Frontal cortex (tissue), 4 donors: ENCODE measurements at places on chromosomes 11 and 22. TPM values are rescaled to one million over a fixed set of nuclear protein-coding genes. Genes with fewer than 3 reads are reported as not detected.

Gene F2
- not detected for total RNA-seq

Gene HTR3A
- total RNA-seq: 1.2 TPM

Gene PHF21B
- 8.6 TPM for total RNA-seq

Gene CRYAB
- total RNA-seq: 6.5 TPM

Gene PDHX
- total RNA-seq: 46.1 TPM

Gene FREY1
- 1.2 TPM for total RNA-seq

Gene PES1
- total RNA-seq: 52.2 TPM

Gene GLB1L2
- 1.2 TPM for total RNA-seq

Gene OR8G5
- not detected for total RNA-seq

Gene C11orf52
- not detected for total RNA-seq

Gene CD248
- total RNA-seq: 1.2 TPM

Gene PATE2
- total RNA-seq: 0.82 TPM

Gene SGSM1
- 8.6 TPM for total RNA-seq

Gene GRIK4
- 3.3 TPM for total RNA-seq

Gene CCDC88B
- total RNA-seq: 0.82 TPM

Gene OR52N4
- not detected for total RNA-seq

Gene FAM227A
- 4.9 TPM for total RNA-seq

Gene STK33
- 7.3 TPM for total RNA-seq

Gene KRTAP5-1
- not detected for total RNA-seq

Gene TPBGL
- not detected for total RNA-seq

Gene SCGB1A1
- not detected for total RNA-seq

Gene FAM168A
- 51.4 TPM for total RNA-seq

Gene PPFIA1
- total RNA-seq: 37.9 TPM

Gene CD3D
- not detected for total RNA-seq

Gene YPEL4
- 5.3 TPM for total RNA-seq

Gene UCP3
- total RNA-seq: 0.82 TPM

Gene C22orf31
- total RNA-seq: 0.41 TPM

Gene NLRP14
- 0.41 TPM for total RNA-seq

Gene CHRM1
- 14.3 TPM for total RNA-seq

Gene NPTXR
- 10.6 TPM for total RNA-seq

Gene CYB5R2
- 2.0 TPM for total RNA-seq

Gene OR2AT4
- not detected for total RNA-seq

Gene SCGB1D2
- not detected for total RNA-seq

Gene CD82
- 6.5 TPM for total RNA-seq

Gene PGA5
- 0.82 TPM for total RNA-seq

Gene ANO1
- total RNA-seq: 0.41 TPM

Gene UBTFL1
- total RNA-seq: not detected

Gene OR51L1
- not detected for total RNA-seq

Gene TMEM132A
- total RNA-seq: 131 TPM

Gene CARD10
- 4.1 TPM for total RNA-seq

Gene LMO2
- total RNA-seq: 17.1 TPM

Gene TMPRSS4
- not detected for total RNA-seq

Gene B3GAT1
- 47.3 TPM for total RNA-seq

Gene TSPAN18
- total RNA-seq: 13.9 TPM

Gene MCAT
- 13.9 TPM for total RNA-seq

Gene KDELR3
- 1.2 TPM for total RNA-seq

Gene LMF2
- total RNA-seq: 11.8 TPM

Gene GPHA2
- not detected for total RNA-seq

Gene CCDC87
- total RNA-seq: 1.2 TPM

Gene CSNK2A3
- total RNA-seq: 2.0 TPM

Gene NXPE2
- total RNA-seq: 0.82 TPM
